ENCODE measurements at places on chromosomes 3 and 15. TPM values are rescaled to one million over a fixed set of nuclear protein-coding genes. Genes with fewer than 3 reads are reported as not detected.

SEMA3G gene
- 4.4 TPM for total RNA-seq

DLL4 gene
- 5.1 TPM for total RNA-seq

RASL12 gene
- 6.2 TPM for total RNA-seq

PLA2G4E gene
- not detected for total RNA-seq

CCDC51 gene
- total RNA-seq: 10.1 TPM
